ENCODE measurements at places on chromosomes 12 and 14.

- no peak for DNase-seq
Measured at GRCh38 chr12:124174451-124175348, 120.2 kb upstream of the RFLNA start.

- no peak for DNase-seq
Measured at GRCh38 chr12:8678661-8679111, 16.1 kb upstream of the MFAP5 start.

DNA sequence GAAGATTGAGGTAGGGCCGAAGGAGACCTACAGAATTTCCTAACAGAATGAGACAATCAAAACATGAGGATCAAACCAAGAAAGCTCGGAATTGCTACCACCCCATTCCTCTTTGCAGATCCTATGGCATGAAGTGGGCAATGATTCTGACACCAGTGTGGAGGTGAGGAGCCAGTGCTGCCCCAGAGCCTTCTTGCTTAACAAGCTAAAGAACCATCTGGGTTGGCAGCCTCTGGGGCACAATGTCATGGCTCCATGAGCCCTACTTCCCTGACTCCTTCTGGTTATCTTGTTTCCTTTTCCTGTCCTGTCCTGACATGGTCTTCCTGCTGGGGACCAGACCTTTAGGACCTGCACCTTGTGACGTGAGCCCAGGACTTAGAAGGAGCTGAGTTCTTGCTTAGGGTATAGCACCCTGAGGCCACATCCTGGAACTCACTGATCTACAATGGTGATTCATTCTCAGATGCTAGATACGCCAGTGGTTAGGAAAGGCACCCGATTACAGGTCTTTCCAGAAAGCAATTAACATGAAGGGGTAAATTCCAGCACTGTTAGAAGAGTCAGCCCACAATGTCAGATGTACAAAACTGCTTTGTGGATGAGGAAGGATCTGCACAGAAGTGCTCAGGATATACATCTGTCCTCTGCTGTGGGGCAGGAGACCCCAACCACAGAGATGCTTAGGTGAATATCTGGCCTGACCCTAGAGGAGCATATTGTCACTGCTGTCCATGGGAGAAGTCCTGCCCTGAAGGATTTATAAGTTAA lies 324.2 kb downstream of the ZFP36L1 start:
- DNase-seq: no peak

DNA sequence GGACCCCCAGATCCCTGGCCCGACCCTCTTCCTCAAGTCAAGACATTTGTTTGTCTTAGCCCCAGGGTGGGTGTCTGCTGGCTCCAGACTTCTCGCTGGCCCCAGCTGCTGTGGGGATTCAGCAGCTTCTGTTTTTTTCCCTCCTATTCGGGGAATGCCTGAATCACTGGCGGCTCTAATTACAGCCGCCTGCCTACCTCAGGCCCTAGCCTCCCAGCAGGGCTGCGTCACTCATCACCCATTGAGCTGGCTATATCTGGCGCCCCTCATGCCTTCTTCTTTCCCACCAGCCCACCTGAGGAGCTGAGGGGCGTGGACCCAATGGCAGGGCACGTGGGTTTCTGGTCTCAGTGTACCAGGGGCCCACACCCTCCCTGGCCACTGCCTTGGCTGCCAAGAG lies 10.1 kb downstream of the KRT80 start:
- no peak for DNase-seq

- no peak for DNase-seq
Measured at GRCh38 chr12:14768823-14769405, 34.4 kb downstream of the WBP11 start.

DNA sequence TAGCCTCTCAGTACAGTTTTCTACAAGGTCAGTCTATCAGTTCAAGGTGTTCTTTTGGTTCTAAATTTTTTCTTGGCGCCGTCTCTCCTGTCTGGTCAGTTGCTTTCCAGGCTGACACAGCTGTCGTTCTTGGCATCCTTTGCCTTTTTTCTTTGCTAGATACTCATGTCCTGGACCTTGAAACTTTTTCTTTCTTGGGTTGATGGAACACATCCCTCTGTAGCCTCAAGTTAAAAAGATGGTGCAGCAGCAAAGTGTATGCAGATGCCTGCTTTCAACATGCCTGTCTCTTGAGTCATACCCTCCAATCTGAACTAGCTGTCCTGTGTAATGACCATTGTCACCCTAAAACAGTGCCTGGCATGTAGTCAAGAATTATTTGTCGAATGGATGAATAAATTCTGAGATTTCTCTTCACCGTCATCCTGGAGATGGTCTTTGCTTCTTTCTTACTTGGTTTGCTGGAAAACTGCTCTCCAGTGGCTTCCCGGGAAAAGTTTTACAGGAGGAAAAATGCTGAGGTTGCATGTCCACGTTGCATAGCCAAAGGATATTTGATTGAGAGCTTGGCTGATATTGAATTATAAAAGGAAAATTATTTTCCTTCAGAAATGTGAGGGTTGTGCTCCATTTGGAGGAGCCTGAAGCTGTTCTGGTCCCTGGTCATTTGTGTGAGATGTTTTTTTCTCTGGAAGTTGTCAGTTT lies 4.6 kb downstream of the NYNRIN start:
- DNase-seq: no peak

DNA sequence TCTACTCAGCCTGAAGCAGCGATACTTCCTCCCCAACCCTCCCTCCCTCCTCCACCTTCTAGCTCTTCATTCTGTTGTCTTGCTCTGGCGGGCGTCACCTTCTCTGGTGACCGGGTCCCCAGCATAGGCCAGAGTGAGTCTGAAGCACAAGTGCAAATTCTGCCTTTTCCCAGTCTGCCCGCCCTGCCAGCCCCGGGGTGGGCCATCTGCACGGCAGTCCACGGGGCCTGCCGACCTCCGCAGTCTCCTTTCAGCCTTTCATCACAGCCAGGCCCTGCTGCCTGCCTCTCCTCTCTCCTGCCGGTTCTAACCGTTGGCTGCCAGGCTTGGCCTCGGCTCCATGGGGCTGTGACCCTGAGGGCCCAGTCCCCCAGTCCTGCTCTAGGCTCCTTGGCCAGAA lies 58.7 kb downstream of the TESC start:
- DNase-seq: no peak

DNA sequence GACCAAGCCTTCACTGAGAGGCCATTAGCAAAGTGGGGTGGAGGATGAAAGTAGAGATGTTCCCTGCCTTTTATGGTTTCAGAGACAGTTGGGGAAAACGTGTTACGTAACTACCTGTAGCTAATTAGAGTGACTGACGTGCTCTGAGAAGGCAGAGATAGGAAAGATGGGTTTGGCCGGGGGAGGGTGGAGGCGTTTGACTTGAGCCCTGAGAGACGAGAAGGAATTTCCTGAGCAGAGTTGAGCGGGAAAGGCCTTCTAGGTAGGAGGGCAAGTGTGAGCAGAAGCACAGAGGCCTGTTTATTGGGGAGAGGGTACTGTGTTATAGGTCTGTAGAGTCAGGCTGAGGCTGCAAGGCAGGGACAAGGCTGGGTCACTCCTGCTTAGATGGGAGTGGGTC lies 8.6 kb downstream of the TUNAR start:
- no peak for DNase-seq

DNA sequence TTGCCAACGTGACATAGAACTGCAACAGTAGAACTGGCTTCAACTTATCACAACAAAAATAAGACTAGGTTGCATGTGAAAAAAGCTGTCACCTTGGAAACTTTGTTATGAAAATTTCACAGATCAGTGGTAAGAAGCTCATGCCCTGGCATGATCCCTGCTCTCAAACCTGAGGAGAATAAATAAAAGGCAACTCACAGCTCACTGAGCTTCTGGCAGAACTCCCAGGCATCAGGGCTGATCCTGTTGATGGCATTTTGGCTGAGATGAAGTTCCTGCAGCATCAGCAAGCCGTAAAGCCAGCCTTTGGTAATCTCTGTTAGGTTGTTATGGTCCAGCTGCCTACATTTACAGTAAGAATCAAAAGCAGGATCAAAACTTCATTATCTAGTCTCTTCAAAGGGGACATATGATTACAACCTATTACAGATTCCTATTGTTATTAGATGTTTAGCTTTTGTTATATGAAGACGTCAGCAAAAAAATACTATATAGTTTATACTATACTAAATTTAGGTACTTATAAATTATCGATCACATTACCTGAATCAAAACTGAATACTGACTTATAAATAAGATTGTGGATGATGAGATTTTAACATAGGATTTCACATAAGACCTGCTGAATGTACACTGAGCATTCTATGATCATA lies 32.0 kb downstream of the LRIG3 start:
- no peak for DNase-seq

DNA sequence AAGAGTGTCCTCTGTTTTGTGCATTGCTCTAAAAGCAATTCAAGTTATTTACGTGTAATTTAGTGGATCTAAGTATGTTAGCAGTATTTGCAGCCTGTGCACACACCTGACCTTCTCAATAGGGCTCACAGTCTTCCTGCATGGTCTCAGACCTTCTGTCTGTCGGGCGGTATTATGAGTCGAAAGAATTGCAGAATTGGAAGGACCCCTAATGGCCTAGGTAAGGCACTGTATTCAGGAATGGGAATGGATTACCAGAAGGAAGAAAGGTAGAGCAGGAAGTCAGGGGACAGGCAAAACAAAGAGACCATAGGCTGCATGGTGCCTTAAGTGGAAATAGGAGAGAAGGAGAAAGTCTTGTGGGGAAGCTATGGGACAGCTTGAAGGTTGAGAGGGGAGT lies 341.6 kb downstream of the VRK1 start:
- DNase-seq: no peak

GRCh38 chr12:53218551-53219291 lies 11.7 kb upstream of the ITGB7 start:
- DNase-seq: no peak

DNA sequence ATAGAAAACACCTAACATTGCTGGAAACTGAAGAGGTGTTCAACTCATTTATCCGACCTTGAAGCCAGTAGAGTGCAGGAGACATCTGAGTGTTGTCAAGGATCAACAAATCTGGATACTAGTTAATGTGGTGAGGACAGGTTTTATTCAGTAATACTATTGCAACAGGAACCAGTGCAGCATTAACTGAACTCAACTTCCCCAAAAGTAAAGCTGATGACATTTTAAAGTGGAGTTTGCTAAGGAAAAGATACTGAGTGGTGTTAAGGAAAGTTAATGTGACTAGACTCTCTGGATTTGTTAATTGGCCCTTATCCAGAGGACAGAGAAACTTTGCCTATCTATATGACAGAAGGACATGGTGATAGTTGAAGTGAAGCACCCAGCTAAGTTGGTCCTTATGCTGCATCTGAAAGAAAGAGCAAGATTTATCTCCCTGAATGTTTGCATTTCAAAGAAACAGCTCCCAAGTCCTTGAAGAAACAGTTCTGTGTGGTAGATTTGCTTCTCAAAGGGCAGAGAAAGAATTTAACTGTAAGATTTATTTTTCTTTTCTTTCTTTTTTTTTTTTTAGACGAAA lies 1.2 kb upstream of the CLEC7A start:
- DNase-seq: no peak

GRCh38 chr14:21557084-21557901 lies 22.6 kb downstream of the OR10G3 start:
- peak; percentile 89 for DNase-seq

- no peak for DNase-seq
Measured at GRCh38 chr12:131229426-131230339, 276.0 kb downstream of the ADGRD1 start.

DNA sequence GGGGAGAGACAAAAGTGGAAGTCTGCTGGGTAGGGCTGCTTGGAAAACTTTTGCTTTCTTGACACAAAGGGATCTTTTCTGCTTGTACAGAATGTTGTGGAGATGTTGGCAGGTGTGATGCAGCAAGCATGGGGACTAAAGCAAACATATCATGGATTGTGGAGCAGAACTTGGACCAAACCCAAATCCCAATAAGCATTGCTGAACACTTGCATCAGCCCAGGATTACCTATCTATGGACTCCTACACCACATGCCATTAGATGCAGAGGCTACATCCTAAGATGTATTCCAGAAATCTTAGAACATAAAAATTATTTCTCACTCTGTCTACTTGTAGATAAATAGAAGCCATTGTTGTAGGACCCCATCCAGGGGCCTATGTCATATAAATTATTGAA lies 44.7 kb upstream of the RERG start:
- no peak for DNase-seq

GRCh38 chr12:47039079-47039478 lies 40.3 kb upstream of the PCED1B start:
- no peak for DNase-seq

DNA sequence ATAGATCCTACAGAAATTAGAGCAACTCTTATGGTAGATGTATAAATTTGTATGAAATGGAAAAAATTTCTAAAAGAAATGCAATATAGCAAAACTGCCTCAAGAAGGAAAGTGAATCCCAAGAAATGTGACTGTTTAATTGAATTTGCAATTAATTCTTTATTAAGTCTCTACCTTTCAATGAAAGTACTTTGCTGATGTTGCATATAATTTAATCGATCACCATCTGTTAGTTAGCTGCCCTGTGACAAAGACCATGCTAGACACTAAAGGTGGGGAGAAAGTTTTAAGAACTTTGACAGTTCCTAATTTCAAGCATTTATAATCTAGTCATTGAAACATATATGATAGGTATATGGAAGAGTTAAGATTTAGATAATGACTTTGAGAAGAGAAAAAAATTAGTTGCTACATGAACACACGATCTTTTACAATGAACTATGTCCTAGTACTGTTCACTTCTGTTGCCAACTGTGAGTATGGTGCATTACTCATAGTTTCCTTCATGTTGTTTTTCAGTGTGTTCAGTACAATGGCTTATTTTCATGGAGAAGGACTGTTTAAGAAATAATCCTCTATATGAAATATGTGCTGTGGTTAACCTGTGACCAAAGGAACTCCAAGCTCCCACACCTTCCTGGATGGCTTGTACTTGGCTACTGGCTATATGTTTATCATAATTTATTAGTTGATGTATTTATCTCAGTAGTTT lies 128.4 kb downstream of the METTL25 start:
- no peak for DNase-seq

- DNase-seq: no peak
Measured at GRCh38 chr12:55673638-55674037, 34.1 kb downstream of the ITGA7 start.

DNA sequence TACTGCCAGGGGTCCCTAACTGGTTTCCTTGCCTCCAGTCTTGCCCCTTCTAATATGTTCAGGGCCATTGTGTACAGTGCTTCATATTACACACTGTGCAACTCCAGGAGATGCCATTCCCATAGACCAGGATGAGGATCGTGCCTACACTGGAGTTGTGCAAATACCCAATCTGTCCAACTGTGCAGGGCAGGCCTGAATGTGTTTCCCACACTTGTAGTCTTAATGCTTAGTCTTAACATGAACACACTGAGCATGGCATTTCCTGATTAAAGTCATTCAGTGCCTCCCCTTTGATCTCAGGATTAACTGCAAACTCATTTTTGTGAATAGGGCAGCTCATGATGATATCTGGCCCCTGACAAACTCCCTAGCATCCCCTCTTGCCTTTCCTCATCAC lies 165.5 kb downstream of the TTC8 start:
- no peak for DNase-seq

DNA sequence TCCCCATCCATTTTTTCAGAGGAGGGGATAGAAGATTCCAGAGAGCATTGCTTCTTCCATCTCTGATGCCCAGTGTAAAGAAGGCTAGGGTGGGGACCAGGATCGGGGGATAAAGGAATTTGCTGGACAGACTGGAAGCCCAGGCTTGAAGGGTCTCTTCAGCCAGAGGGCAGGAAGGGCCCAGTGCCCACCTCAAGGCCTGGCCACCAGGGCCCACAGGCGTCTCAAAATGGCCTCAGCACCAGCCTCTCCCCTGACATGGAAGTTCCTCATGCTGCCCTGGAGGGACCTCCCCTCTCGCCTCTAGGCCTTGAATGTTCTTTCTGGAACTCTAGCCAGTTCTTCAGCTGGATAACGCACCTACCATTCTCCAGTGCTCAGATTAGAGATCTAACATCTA lies 2.8 kb downstream of the RPS6KL1 start:
- DNase-seq: no peak

Measured in Jurkat, Clone E6-1 (cell line).